ENCODE measurements at places on chromosomes 12 and 14. TPM values are rescaled to one million over a fixed set of nuclear protein-coding genes. Genes with fewer than 3 reads are reported as not detected.

DNA sequence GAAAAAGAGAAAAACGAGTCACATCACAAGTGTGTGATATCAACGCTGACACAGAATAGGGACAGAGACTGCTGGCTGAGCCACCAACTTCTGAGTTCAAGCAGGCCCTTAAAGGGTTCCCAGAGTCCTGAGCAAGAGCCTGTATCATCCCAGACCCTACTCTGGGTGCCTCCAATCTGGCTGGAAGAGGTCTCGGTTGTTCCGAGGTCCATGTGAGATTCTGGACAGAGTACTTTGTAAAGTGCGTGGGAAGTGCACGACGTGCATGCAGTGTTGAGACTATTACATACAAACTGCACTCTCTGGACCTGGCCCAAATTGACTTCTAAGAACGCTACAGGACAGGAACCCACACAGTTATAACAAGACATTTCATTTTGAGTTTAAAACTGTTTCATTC lies 40.6 kb downstream of the MOK start:
- no peak for DNase-seq
- no peak overlapping the region for H3K27ac ChIP-seq
- no peaks in the 10 kb centered on the region for H3K4me1 ChIP-seq
- H3K4me3 ChIP-seq = no peak overlapping the region

DNA sequence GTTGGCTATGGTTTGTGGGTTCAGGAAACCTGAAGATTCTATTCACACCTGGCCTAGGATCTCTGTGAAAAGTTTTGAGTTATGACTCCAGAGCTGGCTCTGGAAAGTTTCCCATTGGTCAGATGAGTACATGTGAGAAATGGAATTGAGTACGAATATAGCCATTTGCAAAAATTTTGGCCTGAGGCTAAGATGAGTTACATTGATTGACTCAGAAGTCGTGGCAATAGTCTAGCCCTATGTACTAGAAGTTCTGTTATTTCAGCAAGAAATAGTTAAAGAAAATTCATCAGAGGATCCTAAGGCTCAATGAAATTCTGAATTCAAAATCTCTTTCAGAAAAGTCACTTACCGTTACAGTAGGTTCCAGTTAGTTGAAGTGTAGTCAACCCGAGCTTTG lies 109.9 kb downstream of the PTCSC3 start:
- H3K27ac ChIP-seq = no peak overlapping the region
- DNase-seq = no peak
- H3K27me3 ChIP-seq = peaks cover 35% of the 10 kb centered on the region
- H3K36me3 ChIP-seq = no peaks in the 10 kb centered on the region
- H3K4me3 ChIP-seq = no peak overlapping the region
- H3K4me1 ChIP-seq = no peaks in the 10 kb centered on the region

DNA sequence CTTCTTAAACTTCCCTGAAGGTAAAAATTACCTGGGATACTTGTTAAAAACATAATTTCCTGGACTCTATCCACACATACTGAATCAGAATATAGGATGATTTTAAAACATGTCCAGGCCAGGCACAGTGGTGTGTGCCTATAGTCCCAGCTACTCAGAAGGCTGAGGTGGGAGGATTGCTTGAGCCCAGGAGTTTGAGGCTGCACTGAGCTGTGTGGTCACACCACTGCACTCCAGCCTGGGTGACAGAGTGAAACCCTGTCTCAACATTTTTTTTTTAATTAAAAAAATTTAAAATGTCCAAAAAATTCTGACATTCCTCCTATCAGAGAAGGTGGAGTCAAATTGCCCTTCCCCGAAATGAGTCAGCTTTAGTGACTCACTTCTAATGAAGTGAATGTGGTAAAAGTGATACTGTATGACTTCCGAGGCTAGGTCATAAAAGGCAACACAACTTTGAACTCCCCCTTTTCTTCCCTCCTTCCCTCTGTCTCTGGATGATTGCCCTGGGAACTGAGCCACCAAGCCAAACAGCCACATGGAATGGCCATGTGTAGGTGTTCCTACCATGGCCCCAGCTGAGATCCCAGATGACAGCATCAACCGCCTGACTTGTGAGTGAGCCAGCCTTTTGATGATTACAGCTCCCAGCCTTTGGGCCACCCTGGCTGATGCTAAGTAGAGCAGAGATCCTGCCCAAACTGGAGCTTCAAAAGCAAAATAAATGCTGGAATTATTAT lies 36.3 kb downstream of the LIMA1 start:
- DNase-seq = peak; percentile 73
- peak overlapping the region; percentile 86 for H3K27ac ChIP-seq
- peaks cover 6% of the 10 kb centered on the region for H3K36me3 ChIP-seq

- peaks cover 3% of the 10 kb centered on the region for H3K36me3 ChIP-seq
- DNase-seq = no peak
- peaks cover 16% of the 10 kb centered on the region for H3K4me1 ChIP-seq
- H3K27me3 ChIP-seq = peaks cover 51% of the 10 kb centered on the region
Observed at GRCh38 chr14:60732840-60733483, 1.6 kb upstream of the MNAT1 start.

- H3K4me3 ChIP-seq = peak overlapping the region; percentile 81
- H3K27ac ChIP-seq = peak overlapping the region; percentile 91
- H3K36me3 ChIP-seq = no peaks in the 10 kb centered on the region
- peak; percentile 69 for DNase-seq
- H3K27me3 ChIP-seq = no peaks in the 10 kb centered on the region
- H3K4me1 ChIP-seq = peaks cover 22% of the 10 kb centered on the region
Observed at GRCh38 chr12:116060764-116061163, 216.7 kb downstream of the MED13L start.

Gene CLEC6A
- total RNA-seq = not detected

- H3K4me3 ChIP-seq = no peak overlapping the region
- peaks cover 8% of the 10 kb centered on the region for H3K27me3 ChIP-seq
- DNase-seq = no peak
- no peak overlapping the region for H3K27ac ChIP-seq
- no peaks in the 10 kb centered on the region for H3K4me1 ChIP-seq
- H3K36me3 ChIP-seq = no peaks in the 10 kb centered on the region
Observed at GRCh38 chr14:56532546-56532945, 47.1 kb upstream of the TMEM260 start.

Gene ACSM4
- not detected for total RNA-seq

Measured in activated CD4-positive, alpha-beta T cell treated with anti-CD3 and anti-CD28 coated beads, Interleukin-2, amount 10 ng/mL, durations not matched to agents 24 days and 14 days (primary cell).